Daoy (cell line): ENCODE measurements at places on chromosomes 3 and 15. TPM values are rescaled to one million over a fixed set of nuclear protein-coding genes. Genes with fewer than 3 reads are reported as not detected.
A peak's percentile ranks its signal among the peaks of the same experiment; 100 is the strongest.

The C3orf52 gene
- total RNA-seq: 14.7 and 18.1 TPM in 2 replicates

The RHCG gene
- total RNA-seq: not detected in 2 replicates

The TRIM42 gene
- not detected in 2 replicates for total RNA-seq

The IL17RB gene
- 1.9 and 3.1 TPM in 2 replicates for total RNA-seq

The LSAMP gene
- total RNA-seq: 7.1 and 17.6 TPM in 2 replicates

The DTWD1 gene
- 18.0 and 31.9 TPM in 2 replicates for total RNA-seq

The GOLGA8T gene
- 1.5 TPM in 1 of 2 replicates, not detected in the other for total RNA-seq

The ITPKA gene
- 5.0 and 7.7 TPM in 2 replicates for total RNA-seq

GRCh38 chr15:101088788-101089578, 162.9 kb downstream of the CHSY1 start:
- peak; percentile 72 for DNase-seq

- DNase-seq: no peak
Measured at GRCh38 chr3:102761766-102762165, 327.0 kb downstream of the ZPLD1 start.

DNA sequence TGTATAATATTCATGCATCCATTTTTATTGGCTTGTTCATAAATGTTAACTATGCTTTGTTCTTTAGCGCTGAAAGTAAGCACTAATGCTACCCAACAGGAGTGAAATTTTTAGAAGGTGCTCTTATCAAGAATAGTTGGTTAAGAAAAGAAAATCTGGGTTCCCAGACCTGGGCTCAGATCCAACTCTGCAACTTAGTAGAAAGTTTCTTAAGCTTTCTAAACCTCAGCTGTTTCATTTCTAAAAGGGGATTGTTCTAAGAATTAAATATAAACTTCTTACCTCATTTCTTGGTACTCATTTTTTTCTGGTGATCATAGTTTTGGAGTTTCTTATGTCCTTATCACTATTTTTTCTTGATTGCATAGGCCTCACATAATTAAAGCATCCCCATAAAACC, 12.1 kb downstream of the ARPP21 start:
- no peak for DNase-seq

- peak; percentile 6 for DNase-seq
Measured at GRCh38 chr3:87410110-87410509, 133.7 kb upstream of the POU1F1 start.

DNA sequence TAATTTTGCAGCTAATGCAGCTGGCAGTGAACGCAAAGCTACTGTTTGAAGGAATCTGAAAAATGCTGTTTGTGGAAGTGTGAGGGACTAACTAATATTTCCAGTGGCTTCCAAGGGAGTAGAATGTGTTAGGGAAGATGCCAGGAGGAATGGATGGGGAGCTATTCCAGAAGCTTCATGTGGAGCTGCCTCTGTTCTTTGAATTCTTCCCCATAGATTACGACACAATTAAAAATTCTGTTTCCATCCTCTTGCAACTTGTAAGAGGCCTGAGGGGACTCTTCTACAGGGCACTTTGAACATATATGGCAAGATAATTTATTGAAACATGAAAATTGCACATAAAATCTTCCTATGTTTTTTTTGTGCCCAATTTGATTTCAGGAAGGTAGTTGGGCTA, 74.3 kb upstream of the CTXND1 start:
- no peak for DNase-seq

GRCh38 chr3:133209871-133210550, 171.8 kb downstream of the TMEM108 start:
- peak; percentile 49 for DNase-seq

DNA sequence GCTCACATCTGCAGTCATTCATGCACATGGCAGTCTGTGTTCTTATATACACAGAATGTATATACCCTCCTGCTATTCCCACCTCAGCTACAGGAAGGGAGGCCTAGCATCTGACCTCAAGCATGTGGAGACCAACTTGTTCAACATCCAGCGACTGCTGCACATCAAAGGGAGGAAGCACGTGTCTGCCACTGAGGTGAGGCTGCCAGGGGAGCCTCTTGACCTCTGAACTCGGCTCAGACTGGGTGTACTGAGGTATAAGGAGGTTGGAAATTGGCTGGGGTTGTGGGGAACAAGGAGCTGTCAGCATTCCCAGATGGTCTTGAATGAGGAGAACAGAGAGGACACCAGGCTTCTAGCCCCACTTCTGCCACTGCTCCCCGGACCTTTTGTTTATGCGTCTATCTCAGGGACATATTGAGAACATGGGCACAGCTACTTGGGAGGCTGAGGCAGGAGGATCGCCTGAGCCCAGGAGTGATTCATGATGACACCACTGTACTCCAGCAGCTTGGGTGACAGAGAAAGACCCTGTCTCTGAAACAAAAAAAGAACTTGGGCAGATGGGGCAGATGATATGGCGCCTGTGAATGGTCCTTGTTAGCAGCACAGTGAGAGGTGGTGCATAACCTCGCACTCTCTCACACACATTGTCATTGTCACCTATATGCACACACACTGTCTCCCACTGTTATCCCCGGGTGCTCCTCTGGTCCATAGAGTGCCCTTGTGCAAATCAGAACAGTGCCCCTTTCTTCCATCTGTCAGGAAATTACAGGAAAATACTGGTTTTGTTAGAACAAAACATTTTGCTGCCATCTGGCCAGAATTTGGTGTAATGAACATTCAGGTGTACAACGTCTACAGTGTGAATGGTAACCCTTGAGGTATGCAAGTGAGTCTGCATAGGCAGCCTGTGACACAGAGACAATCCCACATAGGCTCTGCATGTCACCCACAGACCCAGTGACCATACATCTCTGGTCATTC, 5.4 kb downstream of the VILL start:
- no peak for DNase-seq

- DNase-seq: no peak
Measured at GRCh38 chr15:57189466-57189865, 186.8 kb upstream of the CGNL1 start.

GRCh38 chr15:23801881-23802280, 114.8 kb upstream of the NDN start:
- no peak for DNase-seq

DNA sequence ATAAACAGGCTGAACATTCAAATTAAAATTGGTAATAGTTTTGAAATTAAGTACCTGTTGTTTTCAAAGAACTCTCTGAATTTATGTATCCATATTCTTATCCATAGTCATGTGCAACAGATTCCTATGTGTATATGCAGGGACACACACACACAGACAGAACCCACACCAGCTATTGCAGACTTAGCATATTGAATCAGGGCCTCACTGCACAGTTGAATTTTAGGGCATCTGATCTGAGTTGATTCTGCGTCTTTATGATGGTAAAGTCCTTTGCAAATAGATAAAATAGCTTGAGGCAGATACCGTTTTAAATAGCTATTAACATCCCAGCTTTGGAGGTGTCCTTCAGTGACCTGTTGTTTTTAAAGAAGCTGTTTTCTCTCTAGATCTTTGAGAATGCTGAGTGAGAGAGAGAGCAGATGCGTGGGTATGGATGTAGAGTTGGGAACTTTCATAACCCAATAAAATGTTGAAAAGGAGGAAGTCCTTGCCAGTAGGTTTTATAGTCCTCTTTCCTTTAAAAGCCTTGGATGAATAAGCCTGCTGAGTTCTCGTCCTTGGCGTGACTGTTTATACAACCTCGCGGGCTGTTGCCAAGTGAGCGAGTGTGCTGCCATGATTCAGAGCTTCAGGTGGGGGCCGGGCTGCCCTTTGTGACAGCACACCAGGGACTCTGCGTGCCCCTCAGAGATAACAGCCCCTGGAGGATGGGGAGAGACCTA, 18.3 kb downstream of the MYZAP start:
- peak; percentile 90 for DNase-seq

DNA sequence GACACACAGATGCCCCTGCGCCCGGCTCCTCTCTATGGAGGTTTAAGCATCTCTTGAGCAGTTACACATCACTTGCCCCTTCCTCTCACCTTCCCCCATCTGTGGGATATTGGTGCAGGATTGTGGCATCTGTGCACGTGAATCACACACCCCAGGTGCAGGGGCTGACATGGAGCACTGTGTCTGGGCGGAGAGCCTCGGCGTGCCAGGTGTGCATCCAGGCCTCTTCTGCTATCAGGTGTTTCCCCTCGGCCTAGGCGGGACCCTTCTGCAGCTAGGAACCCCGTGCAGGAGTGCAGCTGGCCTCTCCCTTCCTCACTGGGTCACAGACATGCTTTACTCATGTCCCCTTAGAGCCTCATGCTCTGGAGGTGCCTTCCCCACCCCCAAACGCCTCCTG, 33.4 kb upstream of the MUC13 start:
- DNase-seq: no peak

DNA sequence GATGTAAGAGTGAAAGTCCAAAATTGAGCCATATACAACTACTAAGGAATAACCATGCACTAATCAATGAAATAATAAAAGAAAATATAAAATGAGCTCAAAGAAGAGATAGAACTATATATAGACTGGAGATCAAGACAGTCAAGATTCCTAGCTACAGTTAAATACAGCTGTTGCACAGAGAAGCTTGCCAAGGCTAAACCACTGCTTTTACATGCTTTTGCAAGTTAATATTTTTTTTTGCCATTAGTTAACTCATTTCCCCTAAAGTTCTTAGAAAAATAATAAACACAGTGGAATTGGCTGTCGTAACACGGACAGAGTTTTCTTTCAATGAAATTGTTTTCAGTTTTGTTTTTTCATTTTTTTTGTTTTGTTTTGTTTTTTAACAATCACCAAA, 123.0 kb downstream of the VGLL3 start:
- no peak for DNase-seq

- DNase-seq: peak; percentile 4
Measured at GRCh38 chr15:67194171-67195114, 60.0 kb downstream of the AAGAB start.

- no peak for DNase-seq
Measured at GRCh38 chr3:102484363-102484762, 49.5 kb downstream of the ZPLD1 start.

DNA sequence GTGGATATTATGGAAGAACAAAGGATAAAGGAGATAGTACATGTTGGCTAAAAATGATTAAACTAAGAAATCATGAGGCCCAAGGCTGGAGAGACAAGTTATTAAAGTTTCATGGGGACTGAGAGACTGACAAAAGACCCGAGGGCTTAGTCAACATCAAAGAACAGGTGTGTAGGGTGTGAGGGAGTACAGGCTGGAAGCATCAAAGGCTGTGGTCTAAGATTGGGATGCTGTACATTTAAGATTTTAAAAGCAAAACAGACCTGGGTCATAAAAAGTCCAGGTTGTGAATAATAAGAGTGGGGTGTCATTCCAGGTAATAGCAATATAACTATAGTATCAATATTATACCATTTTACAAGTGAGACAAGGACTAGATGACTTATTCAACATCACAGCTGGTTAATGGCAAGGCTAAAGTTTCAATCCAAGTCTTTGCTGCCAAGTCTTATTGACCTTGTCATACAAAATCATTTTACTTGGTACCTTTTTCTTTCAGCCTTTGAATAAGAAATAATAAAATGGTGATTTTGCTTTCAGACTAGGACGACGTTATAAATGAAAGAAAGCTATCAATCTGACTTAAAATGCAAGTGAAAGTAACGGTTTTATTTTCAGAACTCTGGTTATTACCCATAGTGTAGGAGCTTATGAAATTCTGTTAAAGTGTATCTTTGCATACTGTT, 211.6 kb downstream of the TNIK start:
- DNase-seq: no peak

GRCh38 chr3:53256704-53257055, 858 bp upstream of the TKT start:
- DNase-seq: no peak

- no peak for DNase-seq
Measured at GRCh38 chr15:51825698-51826097, 3.8 kb upstream of the TMOD3 start.

- DNase-seq: no peak
Measured at GRCh38 chr3:134696155-134696554, 45.3 kb upstream of the KY start.

DNA sequence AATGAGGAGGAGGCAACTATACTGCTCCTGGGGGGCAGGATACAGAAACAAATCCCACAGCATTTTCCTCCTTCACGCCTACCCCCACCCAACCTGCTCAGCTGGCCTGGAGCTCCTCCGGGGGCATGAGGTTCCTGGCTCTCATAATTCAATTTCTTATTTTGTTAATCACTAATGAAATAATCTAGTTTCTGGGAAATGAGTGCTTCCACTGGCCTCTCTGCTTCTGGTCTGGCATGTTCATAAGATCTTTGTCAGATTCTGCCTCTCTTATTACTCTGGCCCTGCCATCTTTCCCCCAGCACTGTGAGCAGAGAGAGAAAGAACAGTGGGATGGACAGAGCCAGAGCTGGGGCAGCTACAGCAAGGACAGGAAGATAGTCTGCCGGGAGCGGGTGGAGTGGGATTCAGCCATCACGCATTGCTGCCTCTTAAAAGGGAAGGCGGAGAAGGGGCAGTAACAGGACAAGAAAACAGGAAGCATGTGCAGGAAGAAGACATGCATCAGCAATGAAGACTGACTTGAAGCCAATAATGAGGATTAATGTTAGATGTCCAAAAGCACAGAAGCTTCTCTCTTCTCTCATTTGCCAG, 13.6 kb downstream of the RPAP1 start:
- DNase-seq: no peak

DNA sequence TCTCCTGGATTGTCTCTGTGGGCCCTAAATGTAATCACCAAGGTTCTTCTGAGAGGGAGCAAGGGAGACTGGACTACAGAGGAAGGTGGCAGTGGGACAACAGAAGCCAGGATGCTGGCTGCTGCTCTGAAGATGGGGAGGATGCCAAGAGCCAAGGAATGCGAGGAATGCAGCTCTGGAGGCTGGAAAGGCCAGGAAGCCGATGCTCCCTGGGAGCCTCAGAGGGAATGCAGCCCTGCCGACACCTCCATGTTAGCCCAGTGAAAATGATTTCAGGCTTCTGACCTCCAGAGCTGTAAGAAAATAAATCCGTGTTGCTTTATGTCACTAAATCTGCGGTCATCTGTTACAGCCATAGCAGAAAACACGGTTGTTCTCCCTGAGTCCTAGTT, 44.1 kb downstream of the UMPS start:
- peak; percentile 81 for DNase-seq

GRCh38 chr15:35293353-35294130, 208.4 kb upstream of the NANOGP8 start:
- DNase-seq: peak; percentile 57

GRCh38 chr3:140584549-140584948, 93.3 kb upstream of the TRIM42 start:
- DNase-seq: no peak

GRCh38 chr15:73631915-73632669, 1.1 kb downstream of the NPTN start:
- peak; percentile 56 for DNase-seq
